CD8-positive, alpha-beta memory T cell (primary cell): ENCODE measurements at places on chromosomes 5 and 9. TPM values are rescaled to one million over a fixed set of nuclear protein-coding genes. Genes with fewer than 3 reads are reported as not detected.

GRCh38 chr9:79565245-79565644 is 6.5 kb upstream of the TLE4 start:
- H3K27ac ChIP-seq: no peak overlapping the region
- H3K4me1 ChIP-seq: peaks cover 5% of the 10 kb centered on the region
- DNase-seq: no peak
- H3K4me3 ChIP-seq: no peak overlapping the region
- H3K36me3 ChIP-seq: no peaks in the 10 kb centered on the region

DNA sequence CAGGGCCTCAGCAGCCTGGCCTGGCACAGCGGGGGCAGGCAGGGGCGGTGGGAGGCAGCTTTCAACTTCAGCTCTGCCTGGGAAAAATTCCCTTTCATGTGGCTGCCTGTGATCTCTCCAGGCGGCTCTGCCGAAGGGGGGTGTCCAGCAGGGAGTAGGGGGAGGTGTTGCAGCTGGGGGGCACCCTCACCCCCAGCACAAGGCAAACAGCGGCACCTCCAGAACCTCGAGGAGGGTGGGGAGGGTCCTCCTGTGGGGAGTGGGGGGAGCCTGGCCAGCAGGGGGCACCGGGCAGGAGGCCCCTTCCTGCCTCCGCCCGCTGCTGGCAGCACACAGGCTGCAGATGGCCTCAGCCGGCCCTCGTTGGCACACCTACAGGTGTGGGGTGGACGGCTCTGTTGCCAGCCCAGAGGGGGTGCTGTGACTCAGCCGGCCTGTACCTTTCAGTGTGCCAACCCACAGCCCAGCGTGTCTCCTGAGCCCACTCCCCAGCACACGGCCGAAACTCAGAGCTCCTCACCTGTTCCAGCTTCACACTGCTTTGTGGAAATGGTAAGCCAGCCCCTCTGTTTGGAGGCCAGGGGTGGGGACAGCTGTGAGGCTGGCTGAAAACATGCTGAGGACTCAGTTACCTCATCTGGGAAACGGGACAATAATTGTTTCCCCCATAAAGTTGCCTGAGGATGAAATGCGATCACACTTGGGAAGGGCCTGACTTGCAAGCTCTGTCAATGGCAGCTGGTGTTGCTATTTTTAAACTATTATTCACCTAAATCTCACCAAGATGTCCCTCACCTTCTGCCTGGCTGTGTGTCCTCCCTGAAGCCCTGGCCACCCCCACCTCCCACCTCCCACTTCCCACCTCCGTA is 37.0 kb downstream of the CXXC5 start:
- no peak overlapping the region for H3K4me3 ChIP-seq
- no peak overlapping the region for H3K27ac ChIP-seq
- no peak for DNase-seq
- no peaks in the 10 kb centered on the region for H3K36me3 ChIP-seq
- H3K4me1 ChIP-seq: no peaks in the 10 kb centered on the region
- H3K27me3 ChIP-seq: no peaks in the 10 kb centered on the region

DNA sequence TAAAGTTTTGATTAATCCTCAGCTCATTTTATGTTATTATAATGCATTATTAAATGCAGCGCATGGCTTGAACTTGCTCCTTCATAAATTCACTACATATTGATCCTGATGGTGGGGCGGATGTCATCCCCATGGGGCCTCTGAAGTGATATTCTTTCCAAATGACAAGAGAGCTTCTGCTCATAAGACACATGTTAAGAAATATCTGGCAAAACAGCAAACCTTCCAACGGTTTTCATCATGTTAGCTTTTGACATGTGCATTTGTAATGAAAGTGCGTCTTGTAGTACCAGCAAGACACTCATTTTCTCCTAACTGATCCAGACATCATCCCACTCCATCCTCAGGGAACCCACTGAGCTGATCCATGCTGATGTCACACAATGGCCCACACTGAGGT is 45.7 kb downstream of the SEMA5A start:
- H3K27ac ChIP-seq: no peak overlapping the region
- no peaks in the 10 kb centered on the region for H3K36me3 ChIP-seq
- H3K27me3 ChIP-seq: no peaks in the 10 kb centered on the region
- no peak for DNase-seq
- H3K4me1 ChIP-seq: no peaks in the 10 kb centered on the region

The GLT6D1 gene
- not detected for total RNA-seq

DNA sequence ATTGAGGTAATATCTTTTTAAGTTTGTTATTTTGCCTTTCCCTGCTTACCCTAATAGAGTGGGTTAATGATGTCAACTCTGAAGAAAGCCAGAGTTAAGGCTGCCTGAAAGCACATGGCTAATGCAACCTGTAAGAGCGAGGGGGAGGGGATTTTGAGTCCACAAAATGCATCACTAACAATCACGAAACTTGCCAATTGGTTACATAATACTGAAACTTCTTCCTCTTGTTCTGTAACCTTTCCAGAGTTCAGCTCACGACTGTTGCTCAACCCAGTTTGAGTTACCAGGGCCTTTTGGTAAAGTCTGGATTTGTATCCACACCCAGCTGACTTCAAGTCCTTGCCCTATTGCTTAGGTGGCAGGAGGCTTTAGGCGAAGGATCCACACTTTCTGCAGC is 308.8 kb downstream of the EFNA5 start:
- H3K27ac ChIP-seq: no peak overlapping the region
- DNase-seq: no peak
- no peaks in the 10 kb centered on the region for H3K36me3 ChIP-seq
- no peak overlapping the region for H3K4me3 ChIP-seq
- no peaks in the 10 kb centered on the region for H3K27me3 ChIP-seq
- no peaks in the 10 kb centered on the region for H3K4me1 ChIP-seq

- no peak overlapping the region for H3K4me3 ChIP-seq
- peaks cover 11% of the 10 kb centered on the region for H3K36me3 ChIP-seq
- no peaks in the 10 kb centered on the region for H3K4me1 ChIP-seq
- H3K27ac ChIP-seq: no peak overlapping the region
- no peak for DNase-seq
Observed at GRCh38 chr9:94807556-94807955, 81.1 kb downstream of the AOPEP start.
